RCC 7860 (cell line): ENCODE measurements at places on chromosomes 7 and 10.

- DNase-seq = no peak
Measured at GRCh38 chr10:2173327-2173726, 436.0 kb upstream of the ADARB2 start.

GRCh38 chr10:1123198-1123597, 67.0 kb downstream of the WDR37 start:
- no peak for DNase-seq

- no peak for DNase-seq
Measured at GRCh38 chr7:28069807-28070206, 110.8 kb downstream of the JAZF1 start.

GRCh38 chr10:102767428-102768160, 23.8 kb downstream of the WBP1L start:
- no peak for DNase-seq

GRCh38 chr10:110208614-110209453, 1.4 kb downstream of the MXI1 start:
- no peak for DNase-seq
